ENCODE measurements at places on chromosomes 3 and 15.

DNA sequence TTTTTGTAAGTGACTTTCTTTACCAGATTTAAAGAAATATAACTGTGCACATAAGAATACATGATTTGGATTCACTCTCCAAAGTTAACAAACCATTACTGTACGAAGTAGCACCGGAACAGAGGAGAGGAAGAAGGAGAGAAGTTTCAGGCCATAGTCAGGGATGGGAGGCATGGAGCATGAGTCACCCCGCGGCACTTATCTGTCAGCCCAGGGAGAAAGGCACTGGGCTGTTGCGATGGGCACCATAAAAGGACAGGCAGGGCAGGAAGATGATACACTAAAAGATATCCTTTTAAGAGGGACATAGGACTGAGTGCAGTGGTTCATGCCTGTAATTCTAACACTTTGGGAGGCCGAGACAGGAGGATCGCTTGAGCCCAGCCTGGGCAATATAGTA is 37.0 kb downstream of the TTC23 start:
- no peak for DNase-seq

GRCh38 chr3:158522221-158523136 is 48.5 kb upstream of the MLF1 start:
- DNase-seq = no peak

DNA sequence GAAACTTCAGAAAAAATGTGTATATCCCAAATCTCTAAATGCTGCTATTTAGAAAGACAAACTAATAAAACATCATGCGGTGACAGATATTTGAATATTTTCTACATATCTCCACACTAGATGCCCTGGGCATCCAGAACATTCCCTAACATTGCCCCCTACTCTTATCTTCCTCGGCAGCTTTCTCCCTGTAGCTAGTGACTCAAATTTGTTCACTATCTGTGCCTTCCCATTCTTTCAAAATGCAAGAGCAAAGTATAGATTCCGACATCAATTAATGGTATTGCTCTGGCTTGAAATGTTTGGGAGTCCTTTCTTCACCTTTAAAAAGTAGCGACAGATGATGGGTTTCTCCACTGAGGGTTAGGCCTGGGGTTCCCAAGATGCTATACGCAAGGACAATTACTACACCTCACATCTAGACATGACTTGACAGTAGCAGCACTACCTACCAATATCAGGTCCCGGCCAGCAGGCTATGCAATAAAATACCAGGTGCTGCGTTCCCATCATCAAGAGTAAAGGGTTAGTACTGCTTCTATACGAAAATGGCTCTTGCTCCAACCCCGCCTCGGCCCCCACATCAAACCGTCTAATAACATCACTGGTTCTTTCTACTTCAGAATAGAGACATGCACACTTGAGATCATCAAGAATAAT is 631 bp downstream of the UBR1 start:
- no peak for DNase-seq

DNA sequence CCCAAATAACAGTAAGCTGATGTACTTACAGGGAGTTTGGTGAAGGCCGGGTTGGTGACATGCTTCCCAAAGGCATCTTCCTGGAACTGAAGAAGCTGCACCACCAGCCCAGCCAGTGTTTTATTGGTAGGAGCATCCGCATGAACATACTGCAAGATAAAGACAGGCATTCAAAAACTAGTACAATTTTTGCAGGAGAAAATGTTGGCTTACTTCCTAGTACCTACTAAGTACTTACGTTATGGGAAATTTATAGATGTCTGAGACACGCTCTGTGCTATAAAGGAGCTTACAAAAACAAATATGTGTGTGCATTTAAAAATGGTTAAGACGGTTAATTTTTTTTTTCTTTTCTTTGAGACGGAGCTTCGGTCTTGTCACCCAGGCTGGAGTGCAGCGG is 8.9 kb downstream of the SMARCC1 start:
- no peak for DNase-seq

DNA sequence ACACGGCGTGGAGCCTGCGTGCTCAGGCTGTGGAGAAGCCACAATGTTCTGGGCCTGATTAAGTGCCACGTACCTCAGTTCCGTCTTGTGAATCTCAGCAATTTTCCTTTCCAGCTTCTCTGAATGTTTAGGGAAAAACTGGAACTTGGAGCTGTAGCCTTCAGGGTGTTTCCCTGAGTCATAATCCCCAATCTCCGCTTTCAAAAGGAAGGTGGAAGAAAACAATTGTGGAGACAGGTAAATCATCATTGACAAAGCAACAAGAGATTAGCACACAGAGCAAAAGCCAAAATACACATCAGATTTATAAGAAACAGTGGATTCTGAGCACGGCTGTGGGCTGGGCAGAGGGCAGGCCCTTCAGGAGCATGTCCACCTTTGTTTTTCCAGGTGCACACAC is 79.0 kb downstream of the WDR76 start:
- no peak for DNase-seq

DNA sequence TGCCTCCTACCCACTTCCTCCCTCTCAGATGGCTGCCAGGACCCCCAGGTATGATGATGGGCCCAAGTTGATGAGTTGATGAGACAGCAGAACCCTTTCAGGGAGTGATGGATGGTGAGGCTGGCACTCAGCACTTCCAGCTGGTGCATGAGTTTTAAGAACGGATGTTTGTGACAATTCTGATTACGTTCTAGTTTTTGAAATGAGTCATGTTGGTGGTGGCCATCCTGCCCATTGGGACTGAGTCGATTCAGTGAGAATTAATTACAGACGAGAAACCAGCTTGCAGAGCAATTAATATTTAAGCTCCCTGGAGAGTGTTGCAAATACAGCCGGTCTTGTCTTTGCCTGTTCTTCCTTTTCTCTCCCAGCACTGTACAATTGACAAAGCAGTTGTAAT is 56.9 kb upstream of the NR2C2 start:
- no peak for DNase-seq

DNA sequence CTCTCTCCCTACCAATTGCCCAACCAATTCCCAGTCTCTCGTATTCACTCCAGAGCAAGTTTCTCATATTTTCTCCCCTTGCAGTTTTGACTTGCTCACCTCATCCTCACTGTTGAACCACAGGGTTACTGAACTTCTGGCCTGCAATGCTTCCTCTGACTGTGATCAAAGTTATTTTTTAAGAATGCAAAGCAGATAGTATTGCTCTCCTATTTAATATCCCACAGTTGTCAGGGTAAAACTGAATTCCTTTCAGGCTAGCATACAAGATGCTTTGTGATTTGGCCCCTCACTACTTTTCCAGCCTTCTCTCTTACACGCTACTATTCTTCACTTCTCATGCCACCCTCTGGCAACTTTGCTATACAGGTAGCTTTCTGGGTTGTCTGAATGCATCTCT is 80.9 kb downstream of the LRRFIP2 start:
- DNase-seq = no peak

DNA sequence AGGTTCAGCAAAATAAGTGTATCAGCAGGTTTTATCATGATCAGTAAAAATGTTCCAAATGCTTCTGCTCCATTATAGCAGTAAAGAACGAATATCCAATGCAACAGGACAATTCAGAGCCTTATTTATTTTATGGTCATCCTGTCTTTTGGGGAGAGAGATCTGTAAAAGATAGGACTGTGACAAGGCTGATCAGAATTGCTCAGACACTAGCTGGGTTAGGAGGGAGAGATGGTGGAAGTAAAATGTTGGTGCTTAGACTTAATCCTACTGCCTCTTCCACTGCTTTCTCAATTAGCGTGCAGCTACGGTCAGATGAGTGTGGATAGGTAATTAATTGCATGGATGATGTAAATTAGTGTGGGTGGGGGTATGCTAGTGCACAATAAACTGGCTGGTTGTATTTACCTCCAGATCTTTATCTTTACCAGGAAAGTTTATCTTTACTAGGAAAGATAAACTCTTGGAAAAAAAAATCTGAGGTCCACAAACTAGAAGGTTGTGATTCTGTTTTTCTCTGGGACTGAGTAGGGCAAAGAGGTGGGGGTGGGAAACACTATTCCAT is 2.2 kb downstream of the EID1 start:
- DNase-seq = no peak

DNA sequence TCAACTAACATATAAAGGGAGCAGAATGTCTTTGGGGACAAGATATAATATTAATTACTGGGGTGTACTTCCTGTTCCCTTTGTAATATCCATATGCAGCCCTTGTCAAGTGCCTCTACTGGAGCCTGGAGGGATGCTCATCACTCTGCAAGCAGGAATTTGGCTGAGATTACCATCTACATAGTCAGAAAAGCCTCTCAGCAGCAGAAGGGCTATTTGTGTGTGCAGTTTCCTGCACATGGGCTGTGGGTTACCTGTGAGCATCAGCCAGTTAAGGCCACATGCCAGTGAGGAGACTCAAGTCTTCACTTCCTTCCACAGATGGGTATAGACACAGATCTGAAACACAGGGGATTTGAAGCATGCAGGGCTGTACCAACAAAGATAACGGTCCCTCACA is 278.1 kb upstream of the PLSCR5 start:
- no peak for DNase-seq

DNA sequence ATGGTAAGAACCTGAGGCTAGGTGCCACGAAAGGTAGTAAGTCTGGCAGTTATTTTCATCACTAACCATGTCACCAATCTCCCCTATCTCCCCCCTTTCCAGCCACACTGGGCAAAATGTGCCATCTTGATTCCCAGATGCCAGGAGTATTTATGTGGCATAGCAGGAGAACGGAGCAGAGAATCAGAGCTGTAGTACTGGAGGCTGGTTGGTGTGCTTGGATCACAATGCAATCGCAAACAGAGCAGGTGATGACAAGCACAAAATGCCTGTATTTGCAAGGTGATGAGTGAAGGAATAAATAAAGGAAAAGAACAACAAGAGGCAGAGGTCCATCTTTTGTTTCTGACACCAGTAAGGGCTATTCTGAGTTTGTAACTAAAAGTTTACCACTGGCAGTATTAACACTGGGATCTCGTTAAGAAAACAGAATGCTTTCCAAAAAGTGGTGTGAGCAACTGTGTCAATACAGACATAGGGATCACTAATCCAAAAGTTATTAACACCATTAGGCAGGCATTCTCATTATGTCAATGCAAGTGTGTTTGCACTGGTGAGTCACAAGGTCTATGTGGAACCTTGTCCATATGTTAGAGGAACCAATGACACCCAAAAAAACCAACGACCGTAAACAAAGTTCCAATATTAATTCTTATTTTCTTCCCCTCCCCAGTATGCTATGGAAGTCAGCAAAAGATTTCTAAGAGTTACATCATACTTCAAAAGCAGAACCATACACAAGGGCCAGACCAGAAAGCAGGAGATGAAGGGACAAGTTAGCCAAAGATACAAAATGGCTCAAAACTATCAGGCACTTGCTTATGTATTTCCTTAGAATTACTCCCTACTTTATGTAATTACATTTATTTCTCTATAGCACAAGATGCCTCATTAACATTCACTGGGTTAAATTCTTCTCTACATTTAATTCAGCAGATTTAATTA is 556.6 kb downstream of the FOXP1 start:
- no peak for DNase-seq

- no peak for DNase-seq
These were observed 174.2 kb upstream of the FRMD4B start for GRCh38 chr3:69560116-69560515.

GRCh38 chr3:78633626-78634025 is 1134.2 kb downstream of the ROBO1 start:
- no peak for DNase-seq

DNA sequence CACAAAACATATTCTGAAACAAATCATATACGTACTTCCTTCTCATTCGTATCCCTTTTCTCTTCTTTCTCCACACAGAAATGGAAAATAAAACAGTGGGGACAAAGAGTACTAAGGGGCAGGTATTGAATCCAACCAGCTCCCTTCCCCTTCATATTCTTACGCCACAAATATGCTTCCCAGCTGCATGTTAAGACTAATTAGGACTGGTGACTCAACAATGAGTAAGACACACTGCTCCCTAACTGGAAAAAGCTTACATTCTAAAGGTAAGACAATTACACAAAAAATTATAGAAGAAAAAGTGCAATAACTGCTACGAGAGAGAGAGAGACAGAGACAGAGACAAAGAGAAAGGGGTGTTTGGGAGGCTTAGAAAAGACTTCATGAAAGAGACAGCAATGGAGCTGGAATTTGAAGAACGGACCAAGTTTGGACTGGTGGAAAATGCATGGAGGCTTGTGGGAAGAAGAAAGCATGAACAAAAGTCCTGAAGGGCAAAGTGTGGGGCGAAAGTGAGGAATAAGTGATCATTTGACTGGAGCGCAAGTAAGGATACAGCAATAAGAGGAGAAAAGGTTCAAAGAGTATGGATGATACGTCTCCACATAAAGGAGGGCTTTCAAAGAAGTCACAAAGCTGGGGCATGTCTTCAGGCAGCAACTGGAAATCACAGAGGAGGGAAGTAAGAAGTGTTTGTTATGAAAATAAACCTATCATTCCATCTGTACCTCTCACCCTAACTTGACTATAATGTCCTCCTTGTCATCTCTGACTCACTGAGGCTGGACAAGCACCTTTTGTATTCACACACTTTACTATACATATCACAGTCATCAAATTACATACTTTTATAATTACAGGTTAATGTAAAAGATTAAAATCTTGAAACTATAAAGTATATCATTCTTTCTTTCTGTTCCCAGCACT is 49.2 kb downstream of the RYK start:
- no peak for DNase-seq

- DNase-seq = no peak
These were observed 12.6 kb downstream of the RPLP1 start for GRCh38 chr15:69465253-69465652.

DNA sequence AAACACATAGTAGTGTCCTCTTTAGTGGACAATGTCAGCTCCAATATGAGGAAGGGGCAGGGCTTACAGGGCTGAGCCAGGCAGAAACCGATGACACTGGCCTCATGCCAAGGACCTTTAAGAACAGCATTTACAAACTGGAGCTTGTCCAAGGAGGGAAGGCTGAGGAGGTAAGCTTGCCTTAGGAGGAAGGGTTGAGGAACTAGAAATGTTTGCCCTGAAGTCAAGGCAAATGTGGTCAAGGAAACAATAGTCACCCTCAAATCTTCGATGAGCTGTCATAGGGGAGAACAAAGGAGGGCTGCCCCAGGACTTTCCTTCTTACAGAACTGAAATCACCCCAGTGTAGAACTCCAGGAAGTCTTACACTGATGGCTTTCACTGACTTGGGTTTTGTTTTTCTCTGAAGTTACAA is 136.4 kb downstream of the LIPC start:
- DNase-seq = no peak

- no peak for DNase-seq
These were observed 6.4 kb upstream of the STRA6 start for GRCh38 chr15:74208901-74209559.

DNA sequence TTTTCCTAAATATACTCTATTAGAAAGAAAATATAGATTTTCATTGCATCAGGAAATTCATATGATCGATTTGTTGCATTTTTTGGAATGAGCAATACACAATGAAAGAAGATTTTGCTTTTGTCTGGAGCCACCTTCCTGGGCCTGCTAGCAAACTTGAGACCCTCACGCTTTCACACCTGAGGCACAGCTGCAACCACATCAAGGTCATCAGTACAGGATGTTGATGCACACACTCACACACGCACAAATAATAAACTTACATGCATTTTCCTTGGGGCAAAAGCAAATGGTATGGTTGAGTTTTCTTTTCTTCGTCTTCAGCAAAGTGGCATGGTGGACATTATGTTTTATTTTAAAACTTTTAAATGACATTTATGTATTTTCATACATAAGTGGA is 64.8 kb upstream of the SATB1 start:
- DNase-seq = no peak

Data from stimulated activated naive B cell treated with anti-CD40 and anti-IgM and Interleukin-4, amounts not matched to agents 10 μg/mL and 1 μg/mL and 100 μg/mL, for 72 hours (primary cell).